ENCODE measurements at places on chromosomes 7 and 10.

- no peak for DNase-seq
Observed at GRCh38 chr7:50779427-50779826, 3.3 kb downstream of the GRB10 start.

- DNase-seq = no peak
Observed at GRCh38 chr10:118500477-118501104, 94.9 kb downstream of the PRLHR start.

- no peak for DNase-seq
Observed at GRCh38 chr10:104072786-104073185, 12.9 kb downstream of the COL17A1 start.

GRCh38 chr10:86203162-86203905 is 163.3 kb downstream of the GRID1 start:
- DNase-seq = no peak

GRCh38 chr10:93915598-93915997 is 21.8 kb downstream of the SLC35G1 start:
- no peak for DNase-seq

GRCh38 chr7:70237831-70238575 is 639.7 kb downstream of the AUTS2 start:
- no peak for DNase-seq

DNA sequence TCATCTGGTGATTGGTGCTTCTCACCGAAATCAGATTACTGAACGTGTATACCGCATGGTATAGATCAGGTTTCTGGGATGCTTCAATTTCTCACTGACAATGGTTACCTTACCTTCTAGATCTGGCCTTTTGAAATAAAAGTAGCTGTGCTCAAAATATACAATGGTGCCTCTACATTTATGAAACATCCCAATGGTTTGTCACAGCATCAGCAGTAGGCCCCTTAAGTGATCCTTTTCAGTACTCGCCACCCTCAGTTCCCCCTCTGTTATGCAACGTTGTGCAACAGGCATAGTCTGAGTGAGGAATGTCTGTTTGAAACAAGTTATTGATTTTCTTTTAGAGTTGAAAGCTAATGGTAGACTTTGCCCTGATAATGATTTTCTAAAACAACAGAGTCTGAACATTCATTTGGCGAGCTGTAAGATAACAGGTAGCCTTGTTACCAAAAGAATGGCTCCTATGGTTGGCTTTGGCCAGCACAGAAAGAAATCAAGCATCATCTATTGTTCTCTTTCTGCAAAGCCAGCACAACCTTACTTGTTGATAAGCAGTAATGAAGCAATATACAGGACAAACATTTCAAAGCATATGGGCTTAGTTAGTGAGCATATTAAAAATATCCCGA is 693.9 kb downstream of the PARD3 start:
- DNase-seq = no peak

DNA sequence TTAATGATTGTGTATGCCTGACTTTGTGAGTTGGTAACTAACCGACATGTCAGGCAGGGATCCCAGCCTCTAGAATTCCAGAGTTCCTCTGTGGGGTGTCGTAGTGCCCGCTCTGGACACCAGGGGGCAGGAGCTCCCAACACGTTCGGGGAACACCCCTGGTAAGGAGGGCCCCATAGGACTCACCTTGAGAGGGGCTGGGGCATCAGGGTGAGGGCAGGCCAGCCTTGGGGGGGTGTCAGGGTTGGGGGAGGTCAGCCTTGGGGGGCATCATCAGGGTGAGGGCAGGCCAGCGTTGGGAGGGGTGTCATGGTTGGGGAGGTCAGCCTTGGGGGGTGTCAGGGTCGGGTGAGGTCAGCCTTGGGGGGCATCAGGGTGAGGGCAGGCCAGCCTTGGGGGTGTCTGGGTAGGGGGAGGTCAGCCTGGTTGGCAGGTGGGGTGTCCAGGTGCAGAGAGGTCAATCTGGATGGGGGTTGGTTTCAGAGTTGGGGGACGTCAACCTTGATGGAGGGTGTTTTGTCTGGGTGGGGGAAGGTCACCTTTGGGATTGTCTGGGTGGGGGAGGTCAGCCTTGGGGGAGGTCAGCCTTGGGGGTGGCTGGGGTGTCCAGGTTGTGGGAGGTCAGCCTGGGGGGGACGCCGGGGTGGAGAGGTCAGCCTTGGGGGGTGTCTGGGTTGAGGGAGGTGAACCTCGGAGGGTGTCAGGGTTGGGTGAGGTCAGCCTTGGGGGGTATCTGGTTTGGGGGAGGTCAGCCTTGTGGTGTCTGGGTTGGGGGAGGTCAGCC is 45.6 kb upstream of the SUN1 start:
- peak; percentile 55 for DNase-seq

- no peak for DNase-seq
Observed at GRCh38 chr7:209906-210305, 17.5 kb downstream of the FAM20C start.

GRCh38 chr10:61120805-61121204 is 176.8 kb upstream of the RHOBTB1 start:
- DNase-seq = no peak

- DNase-seq = no peak
Observed at GRCh38 chr7:52962402-52963076, 72.9 kb upstream of the POM121L12 start.

GRCh38 chr10:118635674-118636402 is 40.4 kb upstream of the PRLHR start:
- DNase-seq = no peak

Measured in activated T-helper 9 cell treated with anti-CD3 and anti-CD28 coated beads, Interleukin-2, amount 50 U/mL, for 16 hours (primary cell).